Naive thymus-derived CD4-positive, alpha-beta T cell (primary cell): ENCODE measurements at places on chromosomes 5 and 9.

DNA sequence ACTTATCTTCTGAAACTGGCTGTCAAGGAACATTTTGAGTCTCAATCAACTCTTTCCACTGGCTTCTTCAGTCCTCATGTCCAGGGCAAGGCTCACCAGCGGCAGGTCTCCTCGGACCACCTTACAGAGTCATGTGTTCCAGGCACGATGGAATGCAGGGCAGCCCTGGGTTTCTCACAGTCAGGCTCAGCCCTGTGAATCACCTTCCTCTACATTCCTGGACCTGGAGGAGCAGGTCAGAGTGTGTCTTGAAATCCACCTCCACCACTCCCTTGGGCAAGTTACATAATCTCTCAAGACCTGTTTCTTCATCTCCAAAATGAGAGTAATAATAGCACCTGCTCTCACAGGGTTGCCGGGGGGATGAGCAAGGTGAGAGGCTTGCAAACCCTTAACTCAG is 16.0 kb downstream of the ENC1 start:
- no peak for DNase-seq

- DNase-seq = no peak
Measured at GRCh38 chr9:135338546-135338945, 141.0 kb upstream of the PPP1R26 start.

DNA sequence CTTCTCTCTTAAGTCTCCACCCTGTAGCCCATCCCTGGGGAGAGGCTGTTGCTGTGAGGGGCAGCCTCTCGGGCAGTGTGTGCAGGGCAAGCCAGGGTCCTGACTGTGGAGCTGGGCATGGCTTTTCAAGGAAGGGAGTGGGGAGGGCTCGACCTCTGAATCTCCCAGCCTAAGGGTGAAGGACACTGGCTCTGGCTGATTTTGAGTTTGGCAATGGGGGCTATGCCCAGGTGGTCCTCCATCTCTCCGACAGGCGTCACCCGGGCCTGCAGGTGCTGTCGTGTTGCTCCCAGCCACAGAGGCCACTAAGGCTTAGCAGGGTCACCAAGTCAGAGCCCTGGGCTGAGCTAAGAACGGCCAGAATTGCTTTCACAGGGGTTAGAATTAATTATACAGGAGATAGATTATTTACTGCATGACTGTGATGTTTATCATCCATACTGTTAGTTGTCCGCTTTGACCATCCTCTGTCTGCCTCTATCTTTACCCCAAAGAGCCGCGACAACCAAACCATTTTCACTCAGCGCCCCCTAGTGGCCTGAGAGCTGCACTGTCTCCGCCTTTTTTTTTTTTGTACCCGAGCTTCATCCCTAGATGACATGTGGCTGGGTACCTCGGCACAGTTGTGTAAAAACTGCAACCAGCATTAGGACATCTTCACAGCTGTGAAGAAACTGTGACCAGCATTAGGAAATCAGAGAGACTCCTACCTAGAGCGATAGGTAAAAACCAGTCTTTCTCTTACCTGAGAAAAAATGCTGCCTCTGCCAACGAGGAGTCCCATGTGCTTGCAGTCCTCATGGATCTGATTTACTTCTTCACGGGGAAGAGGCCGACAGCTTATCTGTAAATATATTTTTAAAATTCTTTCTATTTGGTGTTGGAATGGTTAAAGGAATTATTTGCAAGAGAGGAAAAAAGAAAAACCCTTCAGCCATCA is 44.5 kb downstream of the AGXT2 start:
- DNase-seq = peak; percentile 30

DNA sequence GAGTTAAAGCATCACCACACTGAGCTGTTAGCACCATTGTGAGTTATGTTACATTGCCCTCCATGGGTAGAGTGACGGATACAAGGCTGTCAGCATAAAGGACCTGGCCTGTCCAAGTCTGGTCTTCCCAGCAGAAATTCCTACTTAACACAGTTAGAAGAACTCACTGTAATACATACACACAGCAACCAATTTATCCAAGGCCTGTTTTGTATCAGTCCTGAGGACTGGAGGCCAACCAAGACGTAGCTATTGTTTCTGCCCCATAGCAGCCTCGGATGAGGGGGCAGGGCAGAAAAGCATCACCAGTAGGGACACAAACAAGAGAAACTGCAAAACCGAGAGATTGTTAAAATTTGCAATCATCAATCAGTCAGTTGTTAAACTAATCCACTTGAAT is 66.0 kb upstream of the CKMT2 start:
- DNase-seq = no peak

- DNase-seq = no peak
Measured at GRCh38 chr9:72903103-72903502, 49.8 kb downstream of the ALDH1A1 start.

GRCh38 chr9:107229241-107229741 is 53.8 kb upstream of the RAD23B start:
- no peak for DNase-seq

DNA sequence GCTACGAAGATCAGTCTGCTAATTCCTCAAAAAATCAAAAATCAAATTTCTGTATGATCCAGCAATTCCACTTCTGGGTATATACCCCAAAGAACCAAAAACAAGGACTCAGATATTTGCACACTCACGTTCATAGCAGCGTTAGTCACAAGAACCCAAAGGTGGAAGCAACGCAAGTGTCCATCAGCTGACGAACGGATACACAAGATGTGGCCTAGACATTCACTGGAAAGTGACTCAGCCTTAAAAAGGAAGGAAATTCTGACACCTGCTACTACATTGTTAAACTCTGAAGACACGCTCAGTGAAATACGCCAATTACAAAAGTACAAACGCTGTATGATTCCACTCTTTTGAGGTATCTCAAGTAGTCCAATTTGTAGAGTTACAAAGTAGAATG is 93.3 kb downstream of the OTULIN start:
- no peak for DNase-seq

DNA sequence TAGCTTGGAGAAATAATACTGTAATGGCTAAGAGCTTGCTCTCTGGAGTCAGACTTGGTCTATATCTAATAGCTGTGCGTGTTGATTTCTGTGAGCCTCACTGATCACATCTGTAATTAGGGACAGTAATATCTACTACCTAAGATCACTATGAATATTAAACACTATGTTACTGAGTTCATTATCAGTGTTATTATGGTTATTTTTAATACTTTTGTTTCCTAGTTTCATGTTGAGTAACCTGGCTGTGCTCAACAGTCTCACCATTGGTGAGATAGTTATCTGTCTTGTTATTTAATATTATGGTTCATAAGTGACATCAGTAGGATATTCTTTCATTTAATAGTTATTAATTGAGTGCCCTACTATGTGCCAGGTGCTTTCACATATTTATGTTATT is 22.4 kb upstream of the CAVIN4 start:
- DNase-seq = no peak

- DNase-seq = no peak
Measured at GRCh38 chr5:155278532-155278931, 265.0 kb downstream of the KIF4B start.

GRCh38 chr9:88927510-88927909 is 63.8 kb upstream of the S1PR3 start:
- DNase-seq = no peak

GRCh38 chr9:83538890-83539238 is 663 bp upstream of the FRMD3 start:
- no peak for DNase-seq

DNA sequence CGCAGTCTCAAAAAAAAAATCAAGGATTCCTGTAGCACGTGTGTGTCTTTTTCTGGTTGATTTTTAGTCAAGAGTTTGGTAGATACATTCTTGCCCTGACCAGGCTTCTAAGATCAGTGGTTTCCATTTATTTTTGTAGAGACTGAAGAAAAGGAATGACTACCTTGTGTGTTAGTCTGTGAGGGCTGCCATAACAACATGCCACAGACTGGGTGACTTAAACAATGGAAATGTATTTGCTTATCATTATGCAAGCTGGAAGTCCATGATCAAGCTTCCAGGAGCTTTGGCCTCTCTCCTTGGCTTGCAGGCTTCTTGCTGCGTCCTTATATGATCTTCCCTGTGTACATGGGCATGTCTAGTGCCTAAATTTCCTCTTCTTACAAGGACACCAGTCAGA is 127.0 kb downstream of the CCDC192 start:
- no peak for DNase-seq

DNA sequence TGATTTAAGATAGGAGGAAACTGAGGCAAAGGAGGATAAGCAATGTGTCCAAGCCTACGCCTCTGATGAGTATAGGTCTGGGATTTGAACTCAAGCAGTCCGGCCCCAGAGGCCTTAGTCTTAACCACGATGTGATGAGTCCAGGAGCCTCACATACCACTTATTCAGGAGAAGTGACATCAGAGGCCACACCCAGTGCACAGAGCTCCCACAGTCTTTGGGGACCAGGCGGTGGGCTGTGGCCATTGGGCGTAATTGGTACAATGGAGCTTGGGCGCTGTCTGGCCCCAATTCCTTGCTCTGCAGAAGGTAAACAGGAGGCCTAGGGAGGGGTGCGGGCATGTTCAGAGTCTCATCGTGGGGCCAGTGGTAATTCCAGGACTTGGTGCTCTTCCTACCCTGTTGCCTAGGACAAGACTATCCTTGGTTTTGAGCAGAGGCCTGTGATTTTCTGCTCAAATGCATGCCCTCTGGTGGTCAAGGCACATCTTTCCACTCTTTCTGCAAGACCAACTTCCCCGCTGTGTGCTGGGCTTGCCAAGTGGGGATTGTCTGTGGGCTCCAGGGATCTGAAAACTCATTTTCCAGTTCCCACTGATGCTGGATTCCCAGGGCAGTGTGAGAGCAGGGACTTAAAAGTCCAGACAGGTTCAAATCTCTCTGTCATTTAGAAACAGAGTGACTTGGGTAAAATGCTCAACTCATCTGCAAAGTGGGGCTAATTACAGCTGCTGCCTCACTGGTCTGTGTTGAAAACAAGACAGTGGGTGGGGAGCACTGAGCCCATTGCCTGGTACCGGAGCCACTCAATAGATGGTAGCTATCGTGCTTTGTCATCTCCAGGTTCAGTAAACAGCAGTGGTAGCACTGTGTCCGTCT is 15.8 kb downstream of the NDST1 start:
- DNase-seq = peak; percentile 27

- no peak for DNase-seq
Measured at GRCh38 chr5:5189051-5189430, 48.9 kb downstream of the ADAMTS16 start.

GRCh38 chr5:40679148-40679912 is 385 bp upstream of the PTGER4 start:
- DNase-seq = peak; percentile 87

- no peak for DNase-seq
Measured at GRCh38 chr5:111676466-111676865, 80.5 kb downstream of the NREP start.

GRCh38 chr5:148980731-148981130 is 82.1 kb downstream of the SH3TC2 start:
- no peak for DNase-seq

DNA sequence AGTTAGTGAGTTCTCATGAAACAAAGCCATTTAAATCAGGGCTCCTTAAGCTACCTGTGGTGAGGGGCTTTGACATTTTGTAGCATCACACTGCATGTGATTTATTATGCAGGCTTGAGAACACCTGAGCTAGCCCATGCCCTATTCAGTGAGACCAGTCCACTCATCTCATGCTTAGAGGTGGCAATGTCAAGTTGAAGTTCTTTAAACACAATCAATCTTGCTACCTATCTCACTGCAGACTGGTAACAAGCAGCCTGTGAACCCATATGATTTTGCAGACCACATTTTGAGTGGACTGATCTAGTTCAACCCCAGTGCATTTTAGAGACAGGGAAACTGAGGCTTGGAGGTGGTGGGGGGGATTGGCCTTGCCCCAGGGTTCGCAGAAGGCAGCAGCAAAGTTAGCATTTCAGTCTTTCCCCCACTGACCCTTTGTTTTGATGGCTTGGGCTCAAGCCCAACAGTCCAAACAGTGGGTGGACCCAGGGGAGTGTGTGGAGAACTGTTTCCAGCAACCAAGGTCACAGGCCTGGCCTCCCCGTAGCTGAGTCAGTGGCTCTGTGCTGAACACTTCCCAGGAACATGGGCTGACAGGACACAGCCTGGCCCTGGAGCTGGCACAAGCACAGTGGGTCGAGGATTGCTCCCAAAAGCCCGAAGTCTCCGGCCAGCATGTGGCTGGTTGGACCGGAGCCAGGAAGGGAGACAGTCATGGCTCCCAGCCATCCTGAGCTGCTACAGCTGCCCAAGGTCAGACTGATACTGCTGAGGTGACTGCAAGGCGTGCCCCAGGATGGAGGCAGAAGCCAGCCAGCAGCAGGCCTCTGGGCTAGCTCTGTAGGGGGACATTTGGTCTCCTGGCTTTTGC is 95.3 kb downstream of the RGS3 start:
- DNase-seq = no peak

DNA sequence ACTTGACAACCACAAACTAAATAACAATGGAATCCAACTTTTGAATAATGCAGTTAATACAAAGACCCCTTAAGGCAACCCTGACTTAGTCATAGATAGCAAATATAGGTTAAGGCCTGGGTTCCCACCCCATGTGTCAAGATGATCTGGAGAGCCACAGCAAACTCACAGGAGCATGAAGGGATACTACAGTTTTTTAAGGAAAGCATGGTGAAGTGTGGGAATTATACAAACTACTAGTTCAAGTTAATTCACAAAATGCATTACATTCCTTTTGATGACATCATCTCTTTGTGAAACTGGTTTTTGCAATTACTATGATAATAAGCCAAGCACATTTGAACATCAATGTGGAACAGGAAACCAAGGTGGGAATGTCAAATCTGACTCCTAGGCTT is 50.6 kb downstream of the LHFPL2 start:
- DNase-seq = no peak

DNA sequence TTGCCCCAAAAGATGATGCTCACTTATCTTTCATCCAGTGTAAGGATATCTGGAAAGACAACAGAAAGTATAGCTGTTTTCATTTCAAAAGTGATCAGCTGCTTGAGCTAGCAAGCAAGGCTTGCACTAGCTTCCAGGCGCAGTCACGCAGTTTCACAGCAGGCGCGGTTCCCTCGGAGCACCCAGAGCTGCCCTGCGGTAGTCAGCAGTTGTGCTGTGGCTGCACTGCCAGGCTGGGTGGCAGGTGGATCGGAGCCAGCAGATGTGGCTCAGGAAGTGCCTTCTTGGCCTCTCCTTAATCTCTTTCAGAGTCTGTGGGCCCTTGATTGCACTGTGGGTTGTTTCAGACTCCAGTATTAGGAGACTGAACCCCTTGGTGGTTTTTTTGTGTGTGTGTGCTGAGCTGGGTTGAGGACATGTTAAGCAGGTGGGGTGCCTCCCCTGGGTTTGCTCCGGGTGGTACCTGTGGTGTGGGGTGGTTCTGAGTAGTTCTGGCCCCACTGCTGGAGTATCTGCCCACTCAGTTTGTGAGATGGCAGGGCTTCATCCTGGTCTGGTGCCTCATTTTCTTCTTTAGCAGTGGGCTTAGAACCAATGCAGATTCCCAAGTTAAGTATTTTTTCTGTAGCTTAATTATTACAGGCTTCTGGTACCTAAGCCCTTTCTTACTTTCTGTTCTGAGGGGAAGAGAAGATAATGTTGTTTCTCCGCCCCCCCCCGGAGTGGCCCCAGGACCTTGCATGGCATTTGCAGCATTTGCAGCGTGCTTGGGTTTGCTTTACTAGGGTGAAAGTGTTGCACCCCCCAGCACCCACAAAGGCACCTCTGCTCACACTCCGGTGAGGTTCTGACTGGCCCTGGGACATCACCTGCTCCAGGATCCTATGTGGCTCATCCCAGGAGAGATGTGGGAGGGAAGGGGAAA is 16.4 kb downstream of the TENT4A start:
- DNase-seq = peak; percentile 33

- no peak for DNase-seq
Measured at GRCh38 chr5:154196955-154197652, 6.6 kb downstream of the GALNT10 start.

- no peak for DNase-seq
Measured at GRCh38 chr9:36319806-36320205, 61.6 kb upstream of the GNE start.
